ENCODE measurements at places on chromosomes 11 and 22. TPM values are rescaled to one million over a fixed set of nuclear protein-coding genes. Genes with fewer than 3 reads are reported as not detected.

DNA sequence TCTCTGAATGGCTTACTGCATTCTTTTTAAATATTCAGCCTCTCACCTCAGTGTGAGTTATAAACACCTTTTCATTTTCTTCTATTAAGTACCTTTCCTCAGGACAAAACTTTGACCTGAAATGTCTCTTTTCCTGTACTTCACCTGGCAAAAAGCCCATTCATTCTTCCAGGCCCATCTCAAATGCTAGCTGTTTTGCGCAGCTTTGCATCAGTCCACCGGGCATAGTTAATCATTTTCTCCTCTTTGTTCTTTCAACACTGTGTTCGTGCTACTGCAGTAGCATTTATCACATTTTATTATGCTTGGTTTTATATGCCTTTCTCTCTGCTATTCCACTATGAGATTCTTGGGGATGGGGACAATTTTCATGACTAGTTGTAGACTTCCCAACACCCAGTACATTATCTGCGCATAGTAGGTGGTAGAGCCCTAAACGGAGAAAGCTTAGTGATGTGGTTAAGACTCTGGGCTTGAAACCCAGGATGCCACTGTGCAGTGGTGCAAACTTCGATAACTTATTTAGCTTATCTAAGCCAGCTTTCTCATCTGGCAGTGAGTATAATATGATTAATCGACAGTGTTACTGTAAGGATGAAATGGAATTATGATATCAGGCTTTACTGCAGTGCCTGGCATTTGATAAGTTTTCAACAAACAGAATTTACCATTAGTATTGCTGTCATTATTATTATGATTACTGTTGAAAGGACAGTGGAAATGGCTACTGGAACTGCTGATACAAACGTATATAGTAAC is 695.7 kb downstream of the NELL1 start:
- peak; percentile 8 for DNase-seq

DNA sequence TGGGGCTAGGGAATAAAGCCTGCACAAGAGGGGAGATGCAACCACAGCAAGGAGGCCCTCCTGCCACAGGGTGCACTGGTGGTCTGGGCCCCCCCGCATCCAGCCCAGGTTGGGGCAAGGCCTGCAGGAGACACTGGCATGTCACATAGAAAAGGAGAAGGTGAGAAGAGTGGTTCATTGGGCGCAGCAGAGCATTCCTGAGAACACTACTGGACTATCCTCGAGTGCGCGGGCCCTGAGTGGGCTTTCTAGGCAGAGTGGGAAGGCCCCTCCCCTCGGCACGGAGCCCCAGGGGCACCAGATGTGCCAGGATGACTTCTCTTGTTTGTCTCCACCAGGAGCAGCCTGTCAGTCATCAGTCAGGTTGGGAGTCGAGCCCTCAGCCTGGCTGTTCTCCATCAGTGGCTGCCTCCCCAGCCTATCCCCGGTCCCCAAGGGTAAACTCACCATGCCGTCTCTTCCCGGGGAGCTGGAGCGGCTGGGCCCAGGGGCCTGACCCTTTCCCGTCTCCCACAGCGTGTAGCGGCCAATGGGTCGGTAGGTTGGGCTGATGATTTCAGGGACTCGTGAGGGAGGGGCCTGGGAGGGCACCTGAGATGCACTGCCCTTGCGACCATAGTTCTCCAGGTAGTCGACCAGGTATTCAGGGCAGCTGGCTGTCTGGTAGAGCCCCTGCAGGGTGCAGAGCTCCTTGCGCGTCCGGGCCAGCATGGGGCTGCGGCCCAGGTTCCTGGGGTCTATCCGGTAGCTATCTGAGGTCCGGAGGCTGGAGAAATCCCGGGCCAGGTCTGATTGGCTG is 9.0 kb downstream of the USP2 start:
- no peak for DNase-seq

DNA sequence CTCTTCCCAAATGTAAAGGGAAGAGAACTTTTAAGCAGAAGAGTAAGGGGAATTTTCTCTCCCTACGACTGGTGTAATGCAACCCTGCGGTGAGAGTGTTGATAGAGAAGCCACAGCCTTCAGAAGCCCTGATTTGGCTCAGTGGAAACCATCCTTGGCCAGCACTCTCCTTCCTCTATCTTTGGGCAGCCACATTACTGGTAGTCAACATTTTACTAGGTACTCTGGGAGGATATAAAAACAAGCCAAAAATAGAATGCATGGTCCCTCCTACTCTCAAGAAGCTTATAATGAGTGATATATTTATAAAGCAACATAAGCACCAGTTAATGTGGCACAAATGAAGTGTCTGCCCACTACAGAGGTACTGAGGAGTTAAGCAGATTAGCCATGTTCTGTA is 201.8 kb upstream of the NCAM1 start:
- no peak for DNase-seq

DNA sequence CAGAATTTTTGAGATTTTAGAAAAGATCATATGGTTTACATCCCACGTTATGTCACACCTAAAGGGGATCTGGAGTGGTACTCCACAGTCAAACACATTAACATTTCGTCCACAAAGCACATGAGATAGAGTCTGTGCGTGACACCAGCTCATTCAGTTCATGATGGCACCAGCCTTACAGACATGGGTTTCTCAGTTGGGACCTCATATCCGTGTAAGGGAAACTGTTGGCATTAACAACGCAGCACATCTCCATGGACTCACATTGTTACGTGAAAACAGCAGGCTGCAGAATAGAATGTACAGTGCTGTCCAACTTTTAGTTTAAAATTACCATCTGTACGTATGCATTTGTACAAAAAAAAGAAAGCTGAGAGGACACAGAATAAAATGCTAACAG is 14.0 kb downstream of the RIC8A start:
- DNase-seq: no peak

SCGB1D2 gene
- polyA plus RNA-seq: 2.3 TPM

RPS6KB2 gene
- 39.1 TPM for polyA plus RNA-seq

- DNase-seq: no peak
These were observed 27.6 kb downstream of the ART5 start for GRCh38 chr11:3613998-3614741.

- DNase-seq: no peak
These were observed 30.3 kb upstream of the NECTIN1 start for GRCh38 chr11:119759324-119759723.

GRCh38 chr11:85652786-85653447 is 5.2 kb downstream of the TMEM126A start:
- DNase-seq: no peak

USH1C gene
- 65.4 TPM for polyA plus RNA-seq

- DNase-seq: no peak
These were observed 2.8 kb downstream of the MADD start for GRCh38 chr11:47272706-47273105.

DNA sequence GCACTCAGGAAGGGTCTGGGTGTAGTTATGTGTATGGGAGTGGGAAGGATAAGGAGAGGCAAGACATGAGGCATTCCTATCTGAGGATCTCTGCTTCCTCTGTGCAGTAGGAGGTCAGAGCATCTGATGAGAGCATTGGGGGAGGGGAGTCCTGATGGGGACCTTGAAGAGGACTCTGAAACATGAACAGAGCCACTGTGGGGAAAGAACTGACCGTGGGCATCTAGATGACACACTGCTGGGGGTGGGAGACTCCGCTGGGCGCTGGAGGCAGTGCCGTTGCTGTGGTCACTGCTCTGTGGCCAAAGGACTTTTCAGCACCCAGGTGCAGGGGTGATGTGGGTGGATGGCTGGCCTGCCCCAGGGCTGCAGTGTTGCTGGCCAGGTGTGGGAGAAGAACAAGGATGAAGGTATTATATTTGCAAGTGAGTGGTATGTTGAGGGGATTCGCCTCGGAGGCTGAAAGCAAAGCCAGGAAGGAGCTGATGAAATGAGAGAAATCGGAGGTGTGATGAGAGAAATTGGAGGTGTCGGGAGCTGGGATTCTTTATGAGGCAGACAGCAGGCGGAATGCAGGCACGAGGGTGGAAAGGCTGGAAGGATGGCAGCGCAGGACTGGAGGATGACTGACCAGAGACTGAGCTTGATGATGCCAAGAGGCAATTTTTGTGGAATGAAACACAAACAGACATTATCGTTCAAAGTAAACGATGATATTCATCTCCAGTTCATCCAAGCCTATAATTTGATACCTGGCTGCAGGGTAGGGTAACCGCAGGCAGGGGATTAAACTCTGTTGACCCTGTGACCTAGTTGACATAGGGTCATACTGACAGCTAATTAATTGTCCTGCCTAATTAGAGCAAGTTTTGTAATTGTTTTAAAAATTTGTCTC is 19.4 kb upstream of the TMPRSS4 start:
- DNase-seq: no peak

FXYD6 gene
- polyA plus RNA-seq: 140 TPM

SLC5A1 gene
- polyA plus RNA-seq: 0.92 TPM

- no peak for DNase-seq
These were observed 14.5 kb upstream of the ZDHHC13 start for GRCh38 chr11:19102521-19102900.

MRGPRX2 gene
- not detected for polyA plus RNA-seq

ADAMTS8 gene
- 3.9 TPM for polyA plus RNA-seq

DNA sequence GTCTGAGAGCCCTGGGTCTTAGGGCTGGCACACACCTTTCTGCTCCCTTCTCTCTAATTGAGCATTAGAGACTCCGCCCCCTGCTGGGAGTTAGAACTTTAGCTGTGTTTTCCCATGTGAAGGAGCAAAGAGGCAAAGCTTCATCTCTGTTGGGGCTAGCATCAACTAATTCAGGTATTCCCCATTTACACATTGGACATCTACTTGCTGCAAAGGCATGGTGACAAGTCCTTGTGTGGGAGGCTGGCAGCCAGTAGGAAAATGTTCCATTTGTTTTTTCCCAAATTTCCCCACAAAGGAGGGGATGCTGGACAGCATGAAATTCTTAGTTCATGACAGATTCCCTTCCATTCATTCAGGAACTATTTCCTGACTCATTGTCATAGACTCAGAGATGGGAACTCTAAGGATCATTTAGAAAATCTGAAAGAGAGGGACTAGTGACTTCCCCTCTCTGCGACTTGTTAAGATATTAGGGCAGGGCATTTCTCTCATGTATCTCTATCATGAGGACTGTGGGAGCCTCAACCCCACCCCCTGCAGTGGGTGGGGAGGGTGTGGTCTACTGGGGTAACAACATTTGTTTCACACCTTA is 3.6 kb downstream of the CD44 start:
- DNase-seq: no peak

Data from right renal cortex interstitium (tissue), 3 donors.